Kidney capillary endothelial cell (primary cell): ENCODE measurements at places on chromosomes 3 and 15.

GRCh38 chr15:50764461-50765194, 878 bp downstream of the SPPL2A start:
- peak; percentile 21 for DNase-seq

GRCh38 chr3:9098716-9099675, 135.7 kb upstream of the RAD18 start:
- DNase-seq = no peak

DNA sequence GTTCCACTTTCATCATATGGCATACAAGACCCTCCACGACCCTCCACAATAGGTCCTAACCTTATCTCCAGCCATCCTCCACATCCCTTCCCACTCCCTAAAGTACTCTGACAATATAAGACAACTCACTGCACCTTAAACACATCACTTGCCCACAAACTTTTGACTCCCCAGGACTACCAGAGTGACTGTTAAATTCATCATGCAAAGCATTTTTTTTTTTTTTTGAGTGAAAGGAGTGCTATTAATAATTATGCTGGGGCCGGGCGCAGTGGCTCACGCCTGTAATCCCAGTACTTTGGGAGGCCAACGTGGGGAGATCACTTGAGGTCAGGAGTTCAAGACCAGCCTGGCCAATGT, 55.8 kb downstream of the OSBPL10 start:
- no peak for DNase-seq

DNA sequence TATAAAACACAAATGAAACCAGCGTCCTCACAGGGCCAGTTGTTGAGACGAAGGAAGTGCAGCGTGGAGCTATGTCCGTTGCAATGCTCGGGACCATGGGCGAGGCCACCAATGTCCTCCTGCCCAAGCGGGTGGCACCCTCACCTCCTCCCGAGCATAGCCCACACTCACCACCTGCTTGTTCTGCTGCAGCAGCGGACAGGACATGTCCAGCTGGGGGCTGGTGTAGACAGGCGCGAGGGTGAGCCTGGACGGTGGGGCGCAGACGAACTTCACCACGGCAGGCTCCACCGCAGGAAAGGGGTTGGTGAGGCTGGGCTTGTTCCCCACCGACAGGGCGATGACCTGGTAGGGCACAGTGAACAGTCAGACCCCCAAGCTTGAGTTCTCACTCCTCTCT, 62.1 kb downstream of the NUP210 start:
- no peak for DNase-seq

DNA sequence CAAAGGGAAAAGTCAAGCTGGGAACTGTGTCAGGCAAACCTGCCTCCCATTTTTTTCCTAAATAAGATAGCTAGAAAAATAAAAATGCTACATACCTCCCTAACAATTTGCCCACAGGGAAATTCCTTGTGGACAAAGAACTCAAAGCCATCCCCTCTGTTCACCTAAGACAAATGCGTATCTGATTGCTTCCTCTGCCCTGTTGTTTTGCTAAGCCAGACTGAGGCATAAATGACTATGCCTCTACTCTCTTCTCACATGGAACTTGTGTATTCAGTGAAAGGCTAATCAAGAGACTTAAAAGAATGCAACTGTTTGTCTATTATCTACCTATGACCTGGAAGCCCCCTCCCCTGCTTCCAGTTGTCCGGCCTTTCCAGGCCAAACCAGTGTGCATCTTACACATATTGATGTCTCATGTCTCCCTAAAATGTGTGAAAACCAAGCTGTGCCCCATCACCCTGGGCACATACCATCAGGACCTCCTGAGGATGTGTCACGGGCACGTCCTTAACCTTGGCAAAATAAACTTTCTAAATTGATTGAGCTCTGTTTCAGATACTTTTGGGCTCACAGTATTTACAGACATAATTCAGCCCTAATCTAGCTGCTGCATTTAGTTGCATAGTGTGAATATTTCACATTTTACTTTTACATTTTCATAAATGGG, 15.8 kb downstream of the CHD2 start:
- no peak for DNase-seq

DNA sequence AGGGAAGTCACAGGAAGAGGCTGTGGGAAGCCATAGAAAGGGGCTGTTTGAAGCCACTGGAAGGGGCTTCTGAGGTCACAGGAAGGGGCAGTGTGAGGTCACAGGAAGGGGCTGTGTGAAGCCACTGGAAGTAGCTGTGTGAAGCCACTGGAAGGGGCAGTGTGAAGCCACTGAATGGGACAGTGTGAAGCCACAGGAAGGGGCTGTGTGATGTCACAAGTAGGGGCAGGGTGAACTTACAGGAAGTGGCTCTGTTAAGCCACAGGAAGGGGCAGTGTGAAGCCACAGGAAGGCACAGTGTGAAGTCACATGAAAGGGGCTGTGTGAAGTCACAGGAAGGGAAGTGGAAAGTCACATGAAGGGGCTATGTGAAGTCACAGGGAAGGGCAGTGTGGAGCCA, 33.1 kb downstream of the GASK1A start:
- DNase-seq = no peak

- no peak for DNase-seq
These were observed 205.8 kb upstream of the EOMES start for GRCh38 chr3:27927882-27928281.

DNA sequence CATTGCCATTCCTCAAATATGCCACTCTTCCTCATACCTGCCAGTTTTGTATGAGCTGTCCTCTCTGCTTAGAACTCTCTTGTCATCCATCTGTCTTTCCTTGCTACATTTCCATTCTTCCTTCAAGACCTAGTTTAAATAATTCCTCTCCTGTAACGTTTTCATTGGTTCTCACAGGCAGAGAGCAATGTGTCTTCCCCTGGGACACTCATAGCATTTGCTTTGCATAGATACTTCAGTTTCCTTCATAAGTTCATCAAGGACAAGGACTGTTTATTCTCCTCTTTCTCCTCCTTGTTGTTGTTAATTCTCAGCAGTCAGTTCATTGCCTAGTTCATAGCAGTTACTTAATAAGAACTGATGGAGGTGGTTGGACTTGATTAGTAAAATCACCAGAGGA, 10.5 kb downstream of the NR2C2 start:
- DNase-seq = no peak
